Right cardiac atrium (tissue), 5 donors: ENCODE measurements at places on chromosomes 12 and 14. TPM values are rescaled to one million over a fixed set of nuclear protein-coding genes. Genes with fewer than 3 reads are reported as not detected.
A peak's percentile ranks its signal among the peaks of the same experiment; 100 is the strongest.

APPL2 gene
- polyA plus RNA-seq: 13.4 TPM

ADAM21 gene
- polyA plus RNA-seq: 0.29 TPM

- DNase-seq: no peak
Observed at GRCh38 chr12:10358131-10358530, 31.7 kb downstream of the KLRK1 start.

DNA sequence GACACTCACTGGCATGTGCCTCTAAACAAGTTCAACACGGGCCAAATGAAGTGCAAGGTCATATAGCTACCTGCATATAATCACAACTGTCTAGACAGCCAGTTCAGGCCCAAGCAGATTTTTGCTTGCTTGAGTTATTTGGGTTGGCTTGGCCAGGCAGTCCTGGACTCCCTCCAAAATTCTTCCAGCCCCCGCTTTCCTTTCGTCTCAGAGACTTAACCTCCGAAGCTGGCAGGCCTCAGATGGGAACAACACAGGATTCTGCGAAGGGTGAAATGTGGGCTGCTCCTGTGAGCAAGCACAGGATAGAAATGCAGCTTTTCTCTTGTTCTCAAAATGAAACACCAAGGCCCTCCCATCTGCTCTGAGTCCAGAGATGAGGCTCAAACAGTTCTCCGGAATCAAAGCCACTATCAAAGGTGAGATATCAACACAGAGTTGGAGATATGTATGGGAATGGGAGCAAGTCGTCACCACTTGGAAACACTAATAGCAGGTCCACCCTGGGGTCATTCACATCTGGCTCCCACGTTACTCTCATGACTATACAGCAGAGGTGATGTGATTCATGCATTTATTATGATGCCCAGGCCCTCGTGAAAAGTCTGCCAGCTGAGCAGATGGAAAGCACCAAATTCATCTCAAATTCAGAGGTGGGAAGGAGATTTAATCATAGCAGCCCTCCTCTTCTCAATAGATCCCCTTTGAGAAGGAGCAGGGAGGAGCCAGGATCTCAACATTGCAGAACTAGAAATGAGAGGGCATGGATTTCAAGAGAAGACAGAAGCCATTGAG is 389.8 kb downstream of the NUAK1 start:
- peak; percentile 78 for DNase-seq

GRCh38 chr12:51744235-51744634 is 104.3 kb downstream of the FIGNL2 start:
- no peak for DNase-seq

TAS2R46 gene
- not detected for polyA plus RNA-seq

KRT73 gene
- polyA plus RNA-seq: not detected

NEUROD4 gene
- polyA plus RNA-seq: not detected

B4GALNT1 gene
- 3.3 TPM for polyA plus RNA-seq

DNA sequence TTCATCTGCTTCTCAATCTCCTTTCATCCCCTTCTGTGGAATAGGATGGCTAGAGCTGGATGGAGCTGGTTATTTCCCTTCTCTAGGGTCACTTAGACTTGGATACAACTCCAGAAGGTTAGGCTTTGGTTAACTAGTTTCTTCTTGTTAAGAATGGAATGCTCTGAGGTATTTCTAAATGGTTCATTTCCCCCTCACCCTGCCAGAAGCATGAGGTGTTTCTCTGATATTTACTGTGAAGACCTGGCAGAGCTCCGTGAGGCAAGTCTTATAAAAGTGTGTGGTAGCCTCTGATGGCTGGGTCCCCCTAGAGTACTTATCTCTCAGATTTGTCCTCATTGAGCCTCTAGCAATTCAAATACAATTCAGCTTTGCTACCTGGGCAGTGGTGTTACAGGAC is 207.9 kb downstream of the SLC16A7 start:
- DNase-seq: no peak

DNAJC22 gene
- 0.09 TPM for polyA plus RNA-seq

DNA sequence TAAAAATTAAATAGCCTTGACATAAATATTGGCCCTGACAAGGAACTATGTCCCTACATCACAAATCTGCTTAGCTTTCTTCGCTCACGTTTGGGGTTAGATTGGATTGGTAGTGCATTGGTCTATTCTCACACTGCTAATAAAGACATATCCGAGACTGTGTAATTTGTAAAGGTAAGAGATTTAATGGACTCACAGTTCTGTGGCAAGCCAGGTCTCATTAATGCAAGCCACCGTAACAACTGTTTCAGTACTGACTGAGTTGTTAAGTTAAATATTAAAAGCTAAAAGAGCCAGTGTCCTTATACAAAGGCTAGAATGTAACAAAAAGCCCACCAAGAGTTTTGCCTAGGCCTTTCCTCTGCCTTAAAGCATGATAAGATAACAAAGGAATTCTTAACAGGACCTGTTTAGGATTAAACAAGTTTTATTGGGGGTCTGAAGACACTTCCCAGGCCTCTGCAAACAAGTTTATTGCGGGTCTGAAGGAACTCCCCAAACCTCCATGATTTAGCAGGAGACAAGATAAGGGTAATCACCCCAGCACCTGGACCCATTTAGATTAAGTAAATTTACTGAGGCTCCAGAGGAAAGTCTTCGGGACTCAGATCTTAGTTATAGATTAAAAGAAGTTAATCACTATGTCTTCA is 88.2 kb upstream of the PTGDR start:
- DNase-seq: no peak
